Eye (tissue), 1 donor: ENCODE measurements at places on chromosomes 1 and 21.

DNA sequence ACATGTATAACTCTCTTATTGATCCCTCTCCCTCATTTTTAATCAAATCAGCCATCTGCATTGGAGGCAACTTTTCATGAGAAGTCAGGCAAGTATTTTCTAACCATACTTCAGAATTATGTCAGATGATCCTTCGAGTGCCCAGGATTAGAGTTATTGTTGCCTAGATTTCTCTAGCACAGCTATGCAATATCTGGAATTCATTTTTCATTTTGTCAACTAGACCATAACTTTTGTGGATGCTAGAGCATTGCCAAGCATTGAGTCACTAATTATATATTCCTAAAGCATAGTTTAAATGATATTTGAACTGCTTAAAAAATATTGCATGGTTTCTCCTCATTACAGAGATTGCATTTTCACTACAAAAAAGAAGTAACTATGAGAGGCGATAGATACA, 21.2 kb downstream of the HFM1 start:
- DNase-seq: peak; percentile 12

- no peak for DNase-seq
Measured at GRCh38 chr1:198234520-198235251, 77.9 kb downstream of the NEK7 start.

DNA sequence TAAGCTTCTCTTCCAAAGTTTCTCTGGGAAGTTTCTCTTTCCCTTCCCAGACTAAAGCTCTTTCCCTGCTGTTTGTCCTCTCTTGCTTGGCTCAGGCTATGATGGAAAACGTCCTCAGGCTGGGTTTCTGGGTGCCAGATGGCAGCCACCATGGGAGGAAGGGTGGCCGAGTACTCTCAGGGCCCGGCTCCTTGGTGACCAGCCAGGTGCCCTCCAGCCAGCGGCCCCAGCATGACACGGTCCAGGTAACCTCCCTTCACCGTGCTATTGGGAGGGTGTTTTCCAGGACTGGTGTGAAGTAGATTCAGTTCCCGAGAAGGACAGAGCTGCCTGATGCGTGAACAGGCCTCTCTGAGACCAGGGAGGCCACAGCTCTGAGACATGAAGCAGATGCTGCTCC, 60.3 kb downstream of the KIF26B start:
- no peak for DNase-seq

GRCh38 chr1:241825581-241825980, 22.4 kb upstream of the EXO1 start:
- DNase-seq: no peak

GRCh38 chr1:234599617-234600417, 10.2 kb downstream of the IRF2BP2 start:
- peak; percentile 96 for DNase-seq

GRCh38 chr1:229893762-229894444, 173.1 kb upstream of the GALNT2 start:
- DNase-seq: no peak

- DNase-seq: no peak
Measured at GRCh38 chr21:35801391-35801790, 258.9 kb downstream of the SETD4 start.

GRCh38 chr1:193540511-193540910, 354.1 kb upstream of the B3GALT2 start:
- no peak for DNase-seq

DNA sequence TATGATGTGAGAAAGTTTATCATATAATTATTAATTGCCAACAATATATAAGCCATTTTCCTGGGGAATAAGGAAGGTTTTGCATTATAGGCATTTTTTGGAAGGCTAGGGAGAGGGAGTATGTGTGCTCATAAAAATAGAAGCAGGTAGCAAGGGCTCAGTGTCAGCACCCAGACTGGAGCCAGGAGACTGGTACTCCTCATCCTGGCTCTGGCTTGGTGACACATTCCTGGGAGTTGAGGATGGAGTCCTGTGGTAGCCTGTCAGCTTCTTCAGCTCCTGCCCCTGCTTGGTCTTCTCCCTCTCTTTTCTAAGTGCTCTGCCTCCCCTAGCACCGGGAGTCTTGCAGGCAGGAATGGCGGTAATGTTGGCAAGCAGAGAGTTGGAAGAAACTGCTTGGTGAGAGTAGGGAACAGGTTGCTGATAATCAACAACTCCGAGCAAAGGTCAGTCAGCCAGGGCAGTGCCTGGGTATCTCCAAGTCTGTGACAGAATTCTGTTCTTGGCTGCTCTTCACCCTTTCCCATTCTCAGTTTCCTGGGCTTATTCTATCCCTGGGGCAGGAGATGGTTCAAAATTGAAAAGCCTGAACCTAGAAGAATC, 23.0 kb downstream of the GIPC2 start:
- no peak for DNase-seq
